ENCODE measurements at places on chromosomes 16 and 17.

DNA sequence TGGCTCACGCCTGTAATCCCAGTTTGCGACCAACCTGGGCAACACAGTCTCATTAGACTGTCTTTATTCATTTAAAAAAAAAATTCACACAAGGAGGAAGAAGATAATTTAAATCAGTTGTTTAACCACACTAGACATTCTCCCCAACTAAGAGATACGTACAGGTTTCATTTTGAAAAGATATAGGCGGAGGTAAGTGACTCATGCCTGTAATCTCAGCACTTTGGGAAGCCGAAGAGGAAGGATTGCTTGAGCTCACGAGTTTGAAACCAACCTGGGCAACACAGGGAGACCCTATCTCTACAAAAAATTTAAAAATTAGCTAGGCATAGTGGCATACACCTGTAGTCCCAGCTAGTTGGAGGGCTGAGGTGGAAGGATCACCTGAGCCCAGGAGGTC, 5.3 kb downstream of the CMTM4 start:
- DNase-seq: no peak

GRCh38 chr16:4679156-4679849, 14.1 kb upstream of the NUDT16L1 start:
- DNase-seq: no peak

GRCh38 chr16:56122251-56122650, 69.0 kb upstream of the GNAO1 start:
- no peak for DNase-seq

- DNase-seq: peak; percentile 63
These were observed 88.4 kb downstream of the CHD9NB start for GRCh38 chr16:52964290-52964689.

DNA sequence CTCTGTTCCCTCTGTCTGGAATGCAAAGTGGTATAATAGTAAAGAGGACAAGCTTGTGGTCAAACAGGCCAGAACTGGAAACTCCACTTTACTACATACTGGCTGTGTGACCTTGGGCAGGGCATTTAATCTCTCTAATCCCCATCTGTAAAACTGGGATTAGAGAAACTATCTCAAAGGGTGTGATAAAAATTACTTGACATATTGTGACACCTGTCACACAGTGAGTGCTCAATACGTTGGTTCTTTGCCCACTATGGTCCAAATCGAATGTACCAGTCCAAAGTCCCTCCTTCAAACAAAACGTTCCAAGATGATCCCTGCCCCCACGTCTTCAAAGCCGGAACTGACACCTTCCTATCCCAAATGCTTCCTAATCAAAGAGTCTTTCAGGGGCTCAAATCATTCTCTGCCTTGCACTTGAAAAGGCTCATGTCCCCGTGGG, 734 bp downstream of the PGAP3 start:
- no peak for DNase-seq

DNA sequence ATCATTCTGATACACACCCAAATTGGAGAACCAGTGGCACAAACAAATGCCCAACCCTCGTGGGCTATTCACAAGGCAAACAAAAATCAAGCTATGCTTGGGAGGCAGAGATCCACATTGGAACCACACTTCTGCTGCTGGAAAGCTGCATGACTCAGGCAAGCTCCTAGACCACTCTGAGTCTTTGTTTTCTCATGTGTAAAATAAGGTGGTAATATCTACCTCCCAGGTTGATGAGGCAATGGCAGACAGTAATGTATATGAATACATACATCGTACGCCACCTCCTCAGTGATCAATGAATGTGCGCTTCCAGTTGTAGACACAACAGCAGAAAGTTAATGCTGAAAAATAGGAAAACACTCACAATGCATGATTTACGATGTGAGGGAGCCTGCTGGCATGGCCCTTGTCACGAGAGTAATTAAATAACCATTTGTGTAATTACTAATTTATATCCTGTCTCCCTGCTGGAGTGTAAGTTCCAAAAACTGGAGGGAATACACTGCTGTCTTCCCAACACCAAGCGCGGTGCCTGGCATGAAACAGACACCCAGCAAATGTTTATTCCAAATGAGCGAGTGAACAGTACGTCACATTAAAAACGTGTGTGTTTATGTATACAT, 69.9 kb upstream of the HSBP1 start:
- no peak for DNase-seq

GRCh38 chr17:19958023-19958422, 19.6 kb downstream of the AKAP10 start:
- peak; percentile 93 for DNase-seq

- no peak for DNase-seq
These were observed 9.9 kb downstream of the FAM83G start for GRCh38 chr17:18994631-18995030.

GRCh38 chr17:1058423-1059130, 61.6 kb downstream of the TIMM22 start:
- DNase-seq: peak; percentile 44

All from astrocyte of the hippocampus (primary cell).